ENCODE measurements at places on chromosomes 1 and 21.
A peak's percentile ranks its signal among the peaks of the same experiment; 100 is the strongest.

GRCh38 chr1:214317300-214317699, 36.3 kb downstream of the SMYD2 start:
- no peak for DNase-seq

DNA sequence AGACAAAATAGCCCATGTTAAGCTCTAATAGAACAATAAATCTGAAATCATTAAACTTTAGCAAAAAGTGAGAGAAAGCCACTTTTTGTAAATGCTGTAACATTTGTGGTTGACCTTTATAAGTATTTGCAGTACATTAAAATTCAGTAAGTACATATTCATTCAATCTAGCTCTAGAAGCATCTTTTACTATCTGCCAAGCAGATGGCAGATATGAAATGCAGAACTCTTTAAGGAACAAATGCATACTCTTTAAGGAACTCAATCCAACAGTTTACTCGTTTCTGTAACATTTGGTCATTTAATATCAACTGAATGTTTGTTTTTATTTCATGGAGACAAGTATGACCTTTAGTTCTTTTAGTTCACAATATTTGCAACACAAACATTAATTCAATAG, 150.1 kb downstream of the APP start:
- no peak for DNase-seq

- DNase-seq = no peak
Measured at GRCh38 chr1:3657096-3657475, 4.8 kb downstream of the TP73 start.

GRCh38 chr21:14382486-14382834, 486 bp downstream of the HSPA13 start:
- peak; percentile 23 for DNase-seq

DNA sequence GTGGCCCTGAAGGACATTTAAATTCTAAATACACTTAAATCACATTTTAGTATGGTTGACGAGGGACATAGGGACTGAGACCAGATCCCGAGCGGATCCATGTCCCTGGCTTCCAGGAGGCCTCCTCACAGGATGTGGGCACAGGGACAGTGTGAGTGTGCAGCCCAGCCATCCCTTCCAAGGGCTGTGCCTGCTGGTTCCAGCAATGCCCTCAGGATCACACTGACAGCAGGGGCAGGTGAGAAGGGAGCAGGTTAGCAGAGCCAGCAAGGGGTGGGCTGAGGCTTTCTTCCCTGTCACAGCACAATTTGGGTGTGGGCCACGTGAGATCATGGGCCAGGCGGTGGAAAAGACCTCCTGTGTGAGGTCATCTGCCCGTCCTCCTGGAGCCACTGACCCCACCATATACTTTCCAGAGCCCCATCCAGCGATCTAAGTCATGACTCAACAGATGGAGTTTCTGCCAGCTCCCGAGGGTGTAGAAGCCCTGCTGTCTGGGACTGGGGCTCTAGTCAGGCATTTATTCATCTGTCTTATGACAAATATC, 37.0 kb upstream of the PRSS38 start:
- no peak for DNase-seq

DNA sequence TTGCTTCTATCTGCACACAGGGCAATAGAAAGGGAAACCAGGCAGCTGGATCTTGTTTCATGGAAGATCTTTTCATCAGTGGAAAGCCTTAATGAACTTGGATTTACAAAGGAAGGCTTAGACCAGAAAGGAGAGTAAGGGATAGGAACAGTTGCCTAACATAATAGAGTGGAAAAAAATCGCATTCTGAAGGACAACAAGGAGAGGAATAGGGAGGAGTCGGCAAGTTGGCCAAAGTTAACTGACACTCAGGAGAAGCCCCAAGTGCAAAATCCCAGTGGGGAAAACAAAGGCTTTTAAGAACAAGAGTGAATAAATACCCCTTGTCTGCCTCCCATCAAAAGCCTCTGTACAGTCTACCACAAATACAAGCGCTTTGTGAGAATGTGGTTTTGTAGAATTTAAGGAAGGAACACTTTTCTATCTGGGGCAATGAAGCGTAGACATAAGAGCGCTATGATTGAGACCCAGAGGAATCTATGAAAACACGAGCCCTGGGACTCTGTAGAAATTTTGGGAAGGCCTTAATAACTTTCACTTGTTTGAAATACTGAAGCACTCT, 74.1 kb downstream of the ZNF648 start:
- DNase-seq = no peak

- no peak for DNase-seq
Measured at GRCh38 chr1:81920245-81920740, 119.6 kb downstream of the ADGRL2 start.

DNA sequence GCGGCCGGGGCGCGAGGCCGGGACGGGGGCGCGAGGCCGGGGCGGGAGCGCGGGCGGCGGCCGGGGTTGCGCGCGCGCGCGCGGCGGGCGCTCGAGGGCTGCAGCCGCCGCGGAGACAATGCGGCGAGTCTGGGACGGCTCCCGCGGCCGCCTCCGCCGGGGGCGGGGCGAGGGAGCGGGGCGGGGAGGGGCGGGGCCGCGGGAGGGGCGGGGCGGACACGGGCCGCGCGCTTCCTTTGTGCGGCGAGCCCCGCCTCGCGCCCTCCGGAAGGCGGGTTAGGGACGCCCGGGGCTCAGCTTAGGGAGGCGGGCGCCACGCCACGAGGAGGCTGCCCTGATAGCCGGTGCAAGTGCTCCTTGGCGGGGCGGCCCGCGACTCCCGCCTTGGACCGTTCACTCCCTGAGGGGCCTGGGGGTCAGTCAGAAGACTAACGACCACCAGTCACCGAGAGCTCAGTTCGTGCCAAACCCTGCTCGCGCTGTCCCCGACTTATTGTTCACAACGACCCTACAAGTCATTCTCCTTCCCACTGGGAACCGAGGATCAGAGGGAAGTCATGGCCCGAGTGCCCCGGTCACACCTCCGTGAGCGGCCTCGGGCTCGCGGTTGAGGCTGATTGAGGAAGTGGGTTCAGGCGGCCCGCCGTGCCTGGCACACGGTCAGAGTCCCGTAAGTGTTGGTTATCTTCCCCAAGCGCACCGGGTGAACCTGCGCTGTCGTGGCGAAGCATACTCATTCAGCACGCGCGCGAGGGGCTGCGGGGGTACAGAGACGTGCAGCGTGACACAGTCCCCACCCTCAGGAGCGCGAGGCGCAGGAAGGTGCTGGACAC, 29.1 kb upstream of the A3GALT2 start:
- DNase-seq = peak; percentile 65

DNA sequence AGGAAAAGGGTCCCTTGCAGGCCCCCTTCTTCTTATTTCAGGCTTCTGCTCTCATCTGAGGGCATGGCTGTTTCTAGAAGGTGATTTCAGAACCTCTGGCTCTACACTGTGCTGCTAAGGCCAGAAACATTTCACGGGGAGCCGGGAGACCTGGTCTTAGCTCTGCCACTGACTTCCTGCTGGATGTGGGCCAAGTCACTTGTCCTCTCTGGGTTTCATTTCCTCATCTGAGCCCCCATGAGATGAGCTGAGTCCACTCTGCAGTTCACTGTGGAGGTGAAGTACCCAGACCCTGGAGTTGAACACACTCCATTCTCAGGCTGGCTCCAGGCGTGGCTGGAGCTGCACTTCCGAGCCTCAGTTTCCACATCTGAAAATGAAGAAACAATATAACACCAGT, 2.1 kb downstream of the PADI1 start:
- DNase-seq = no peak

GRCh38 chr1:81238129-81238528, 562.6 kb upstream of the ADGRL2 start:
- no peak for DNase-seq

DNA sequence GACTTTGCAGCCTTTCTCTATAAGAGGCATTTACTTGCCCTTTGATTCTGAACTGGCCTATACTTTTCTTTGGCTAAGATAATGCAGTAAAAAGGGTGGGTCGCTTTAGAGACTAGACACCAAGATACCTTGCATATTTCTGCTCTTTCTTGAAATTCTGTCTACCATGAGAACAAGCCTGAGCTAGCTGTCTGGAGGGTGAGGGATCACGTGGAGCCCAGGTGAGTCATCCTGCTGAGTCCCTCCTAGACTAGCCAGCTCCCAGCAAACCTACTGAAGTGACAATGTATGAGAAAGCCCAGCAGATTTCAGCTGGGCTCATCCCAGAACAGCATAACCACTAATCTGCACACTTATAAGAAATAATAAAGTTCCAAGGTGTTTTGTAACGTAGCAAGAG, 408.0 kb upstream of the KAZN start:
- DNase-seq = no peak

- DNase-seq = no peak
Measured at GRCh38 chr1:152071123-152071522, 17.7 kb downstream of the TCHHL1 start.

- no peak for DNase-seq
Measured at GRCh38 chr1:29632806-29633615, 396.7 kb downstream of the PTPRU start.

Measured in stimulated activated CD4-positive, alpha-beta T cell treated with anti-CD3 and anti-CD28 coated beads, Interleukin-1b, Interleukin-23, amount 100 ng/mL, for 1 hour (primary cell).